ENCODE measurements at places on chromosomes 11 and 22.

GRCh38 chr11:87036756-87037449 is 831 bp upstream of the TMEM135 start:
- DNase-seq: no peak

DNA sequence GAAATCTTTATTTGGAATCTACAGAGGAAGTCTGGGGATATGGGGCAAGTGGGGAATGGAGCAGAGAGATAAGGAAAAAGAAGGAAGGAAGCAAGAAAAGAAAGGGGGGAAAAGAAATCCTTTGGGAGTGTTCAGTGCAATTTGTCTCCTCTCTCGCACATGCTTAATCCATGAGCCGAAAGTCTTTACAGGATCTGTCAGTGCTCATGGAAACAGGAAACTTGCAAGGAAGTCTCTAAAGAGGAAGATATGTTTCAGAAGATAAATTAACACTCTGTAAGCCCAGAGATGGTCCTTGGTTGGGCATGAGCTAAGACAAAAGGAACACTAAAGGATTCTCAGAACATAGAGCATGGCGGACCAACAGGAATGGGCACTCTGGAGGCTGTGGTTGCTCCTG is 47.9 kb upstream of the FLI1 start:
- DNase-seq: no peak

GRCh38 chr11:64245797-64246620 is 734 bp downstream of the PPP1R14B start:
- peak; percentile 69 for DNase-seq

- no peak for DNase-seq
Measured at GRCh38 chr11:19209617-19210370, 8.0 kb upstream of the CSRP3 start.

- DNase-seq: no peak
Measured at GRCh38 chr11:91272089-91272488, 952.5 kb upstream of the FAT3 start.

- no peak for DNase-seq
Measured at GRCh38 chr22:48941903-48942575, 885.6 kb downstream of the BRD1 start.

GRCh38 chr22:32971276-32971675 is 86.9 kb downstream of the SYN3 start:
- no peak for DNase-seq

DNA sequence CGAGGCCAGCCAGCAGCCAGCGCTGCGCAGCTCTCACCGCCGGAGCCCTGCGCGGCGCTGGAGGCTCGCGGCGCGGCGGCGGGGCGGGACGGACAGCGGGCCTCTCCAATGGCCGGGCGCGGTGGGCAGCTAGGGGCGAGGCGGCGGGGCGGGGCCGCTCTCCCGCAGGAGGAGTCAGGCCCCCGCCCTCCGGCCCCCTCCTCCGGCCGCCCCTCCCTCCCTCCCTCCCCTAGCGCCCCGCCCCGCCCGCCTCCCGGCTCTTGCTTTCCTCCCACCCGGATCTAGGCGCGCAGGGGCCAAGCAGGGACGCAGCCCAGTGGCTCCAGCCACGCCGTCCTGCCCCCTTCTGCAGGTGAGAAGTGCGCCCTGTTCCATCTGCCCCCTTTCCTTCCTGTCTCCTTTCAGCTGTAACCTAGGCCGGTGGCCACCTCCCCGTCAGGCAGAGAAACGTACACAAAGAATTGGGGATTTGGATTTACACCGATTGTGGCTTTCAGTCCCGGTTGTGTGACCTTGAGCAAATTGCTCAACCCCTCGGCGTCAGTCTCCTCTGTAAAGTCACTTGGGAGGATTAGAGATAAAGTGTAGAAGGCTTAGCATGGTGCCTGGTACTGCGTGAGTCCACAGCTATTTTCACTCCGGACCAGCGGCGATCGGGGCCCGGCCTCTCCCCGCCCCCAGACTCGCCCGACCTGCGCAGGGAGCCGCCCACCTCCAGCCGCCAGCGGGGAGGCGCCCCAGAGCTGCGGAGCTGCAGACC is at the start of gene FZD4:
Gene FZD4, minus strand, starts transcription at position 35 of the 760 bp plus-strand sequence. CDS start 310 bp downstream, outside the sequence.
- peak; percentile 86 for DNase-seq

- peak; percentile 73 for DNase-seq
Measured at GRCh38 chr11:114307524-114308203, 11.5 kb downstream of the NNMT start.

GRCh38 chr11:96259134-96259830 is 83.7 kb downstream of the MAML2 start:
- DNase-seq: no peak

DNA sequence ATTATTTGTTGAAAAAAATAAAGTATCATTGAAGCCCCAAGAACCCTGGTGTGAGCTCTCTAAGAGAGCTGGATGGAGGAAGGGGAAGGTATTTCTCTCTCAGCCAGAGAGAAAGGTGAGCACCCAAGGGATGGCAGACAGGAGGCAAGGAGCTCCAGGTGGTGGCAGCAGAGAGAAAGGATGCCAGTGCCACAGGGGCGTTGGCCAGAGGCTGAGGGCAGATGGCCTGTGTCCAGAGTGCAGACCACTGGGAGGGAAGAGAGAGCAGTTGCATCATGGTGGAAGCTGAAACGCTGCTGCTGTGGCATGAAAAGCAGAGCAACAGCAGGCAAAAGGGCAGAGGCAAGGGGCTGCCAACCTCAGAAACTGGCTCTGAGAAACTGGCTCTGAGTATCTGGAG is 8.5 kb downstream of the SPON1 start:
- peak; percentile 37 for DNase-seq

- no peak for DNase-seq
Measured at GRCh38 chr11:117855912-117856651, 20.4 kb downstream of the FXYD6 start.

- no peak for DNase-seq
Measured at GRCh38 chr11:98740321-98740720, 280.4 kb upstream of the CNTN5 start.

DNA sequence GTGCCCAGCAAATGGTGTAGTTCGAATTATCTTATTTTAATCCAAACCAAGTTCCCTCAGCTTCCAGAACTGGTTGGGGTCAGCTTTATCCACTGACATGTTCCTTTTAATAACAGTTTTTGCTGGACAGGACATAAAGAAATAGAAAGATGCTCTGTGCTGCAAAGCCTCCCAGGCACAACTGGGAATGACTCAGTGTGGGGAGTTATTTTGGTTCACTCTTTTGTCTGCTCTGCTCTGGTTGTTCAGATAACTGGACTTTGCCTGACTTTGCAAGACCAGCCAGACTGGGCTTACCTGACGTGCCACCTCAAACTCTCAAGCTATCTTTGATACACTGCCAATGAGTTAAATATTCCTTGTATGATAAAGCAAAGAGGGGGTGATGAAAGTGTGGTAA is 25.6 kb downstream of the SEZ6L start:
- no peak for DNase-seq

GRCh38 chr11:111922803-111923202 is 4.1 kb downstream of the C11orf52 start:
- DNase-seq: no peak
